ENCODE measurements at places on chromosomes 2 and 18.

GRCh38 chr18:62829936-62830335 lies 114.6 kb downstream of the PHLPP1 start:
- DNase-seq: no peak

DNA sequence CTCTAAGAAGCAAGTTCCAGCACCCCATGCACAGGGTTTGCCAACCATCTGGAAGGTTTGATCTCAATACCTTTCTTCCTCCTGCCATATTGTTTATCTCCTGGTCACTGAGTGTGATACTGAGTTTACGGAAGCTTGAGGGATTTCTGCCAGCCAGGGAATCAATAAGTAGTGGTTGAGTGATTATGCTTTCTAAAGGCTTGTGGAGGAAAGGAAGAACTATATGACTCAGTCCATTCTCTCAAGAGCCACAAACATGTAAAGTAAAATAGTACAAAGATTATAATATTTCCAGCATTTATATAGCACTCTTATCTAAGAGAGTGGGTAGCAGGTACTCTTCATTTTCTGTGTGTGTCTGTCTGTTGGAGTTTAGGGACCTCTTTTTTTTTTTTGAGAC lies 49.2 kb downstream of the SLC4A3 start:
- no peak for DNase-seq

- DNase-seq: no peak
Measured at GRCh38 chr2:113791697-113792590, 35.5 kb upstream of the SLC35F5 start.

GRCh38 chr2:74428675-74429074 lies 7.1 kb downstream of the WDR54 start:
- no peak for DNase-seq

DNA sequence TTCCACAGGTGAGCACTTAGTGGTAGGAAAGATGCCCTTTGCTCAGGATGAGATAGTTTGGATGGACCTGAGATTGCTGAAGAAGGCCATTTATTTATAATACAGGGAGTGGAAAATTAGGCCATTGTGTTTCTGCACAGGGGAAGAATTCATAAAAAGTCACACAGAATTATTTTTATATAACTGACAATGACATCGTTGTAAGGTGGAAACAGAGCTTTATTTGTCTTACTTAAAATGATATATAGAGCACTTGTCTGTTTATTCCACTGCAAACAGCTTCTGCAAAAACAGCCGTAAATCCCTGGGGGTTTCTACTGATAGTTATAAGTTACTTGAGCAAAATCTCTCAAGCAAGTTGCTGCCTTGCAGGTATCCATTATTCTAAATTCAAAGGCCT lies 158.1 kb upstream of the ZNF521 start:
- no peak for DNase-seq

- no peak for DNase-seq
Measured at GRCh38 chr2:169778446-169778845, 20.2 kb upstream of the SSB start.

Data from activated CD4-positive, alpha-beta T cell treated with anti-CD3 and anti-CD28 coated beads, Interleukin-2, amount 50 U/mL, for 4 hours (primary cell).